ENCODE measurements at places on chromosomes 5 and 9.

DNA sequence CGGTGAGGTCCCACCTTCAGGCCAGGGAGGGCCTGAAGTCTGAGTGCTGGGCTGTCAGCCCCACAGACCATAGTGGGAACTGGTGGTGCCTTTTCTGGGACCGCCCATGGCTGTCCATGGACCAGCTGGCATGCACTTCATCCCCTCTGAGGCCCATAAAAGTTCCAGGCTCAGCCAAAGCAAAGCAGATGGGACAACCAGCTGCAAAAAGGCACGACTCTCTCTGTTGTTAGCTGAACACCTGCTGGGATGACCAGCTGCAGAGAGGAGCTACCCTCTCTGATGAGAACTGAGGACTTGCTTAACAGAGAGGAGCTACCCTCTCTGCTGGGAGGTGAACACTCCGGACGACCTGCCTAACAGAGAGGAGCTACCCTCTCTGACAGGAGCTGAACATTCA is 844.3 kb upstream of the DMAC1 start:
- no peak for DNase-seq

DNA sequence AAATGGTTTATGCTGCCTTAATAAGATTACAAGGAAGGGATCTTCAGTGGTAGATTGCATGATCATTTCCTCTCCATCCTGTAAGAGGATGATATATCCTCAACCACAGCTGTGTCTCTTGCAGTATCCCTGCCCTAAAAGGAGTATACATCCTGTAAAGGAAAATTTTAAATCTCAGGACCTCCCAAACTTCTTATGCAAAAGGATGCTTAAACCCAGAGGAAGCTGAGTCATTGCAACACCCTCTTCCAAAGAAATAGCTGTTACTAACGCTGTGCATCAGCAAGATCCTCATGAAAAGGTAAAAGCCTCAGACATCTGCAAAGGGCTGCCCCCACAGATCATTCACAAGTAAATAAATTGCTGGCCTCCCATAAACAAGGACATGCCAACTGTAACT is 599.0 kb downstream of the PRELID2 start:
- no peak for DNase-seq

DNA sequence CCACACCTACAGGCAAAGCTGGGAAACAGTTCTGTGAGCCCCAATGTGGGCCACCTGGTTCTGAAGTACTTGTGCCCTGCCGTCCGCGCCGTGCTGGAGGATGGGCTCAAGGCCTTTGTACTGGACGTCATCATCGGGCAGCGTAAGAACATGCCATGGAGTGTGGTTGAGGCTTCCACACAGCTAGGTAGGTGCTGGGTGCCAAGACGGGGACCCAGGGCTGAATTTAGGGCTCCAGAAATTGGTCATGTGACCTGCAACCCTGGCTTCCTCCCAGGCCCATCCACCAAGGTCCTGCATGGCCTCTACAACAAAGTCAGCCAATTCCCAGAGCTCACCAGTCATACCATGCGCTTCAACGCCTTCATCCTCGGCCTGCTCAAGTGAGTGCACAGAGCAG is 46.9 kb upstream of the TESK1 start:
- DNase-seq, result no peak

GRCh38 chr5:144960296-144960695 is 789.6 kb downstream of the KCTD16 start:
- no peak for DNase-seq

GRCh38 chr9:117616431-117616831 is 87.8 kb upstream of the TLR4 start:
- no peak for DNase-seq

- DNase-seq, result no peak
Measured at GRCh38 chr5:13524936-13525335, 419.6 kb downstream of the DNAH5 start.

- no peak for DNase-seq
Measured at GRCh38 chr9:124164811-124165210, 92.9 kb upstream of the NEK6 start.

- no peak for DNase-seq
Measured at GRCh38 chr9:6759185-6759977, 1.6 kb downstream of the KDM4C start.

- DNase-seq, result no peak
Measured at GRCh38 chr5:114858665-114859437, 310.9 kb downstream of the TRIM36 start.

- DNase-seq, result no peak
Measured at GRCh38 chr5:173178369-173178910, 34.1 kb downstream of the BNIP1 start.

- no peak for DNase-seq
Measured at GRCh38 chr5:133289686-133290367, 238.0 kb downstream of the HSPA4 start.

DNA sequence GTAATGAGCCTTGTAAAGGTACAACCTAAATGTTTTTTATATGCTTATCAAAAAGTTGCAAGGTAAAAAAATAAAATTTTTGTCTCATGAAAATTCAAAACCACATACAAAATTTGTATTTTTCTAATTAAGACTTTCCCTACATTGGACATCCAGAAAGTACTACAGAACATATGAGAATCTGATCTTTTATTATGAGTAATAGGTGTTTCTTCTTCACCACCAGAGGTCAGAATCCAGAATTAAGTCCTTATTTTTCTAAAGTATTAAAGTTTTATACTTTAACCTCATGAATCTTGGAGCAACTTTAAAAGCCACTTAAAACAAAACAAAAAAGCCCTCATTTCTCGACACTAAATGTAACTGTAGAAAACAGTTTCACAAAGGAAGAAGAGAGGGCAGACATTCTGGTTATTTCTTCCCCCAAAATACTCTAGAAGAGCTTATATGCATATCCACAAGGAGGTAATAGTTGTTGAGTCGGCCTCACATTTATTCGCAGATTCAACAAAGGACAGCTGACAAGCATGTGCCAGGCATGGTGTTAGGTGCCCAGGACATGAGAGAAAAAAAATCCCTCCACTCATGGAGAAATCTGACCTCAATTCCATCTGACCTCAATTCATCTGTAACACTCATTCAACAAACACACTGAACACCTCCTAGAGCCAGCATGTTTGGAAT is 69.3 kb downstream of the MLLT3 start:
- DNase-seq, result no peak

GRCh38 chr5:9707732-9708462 is 77.7 kb upstream of the TAS2R1 start:
- no peak for DNase-seq

DNA sequence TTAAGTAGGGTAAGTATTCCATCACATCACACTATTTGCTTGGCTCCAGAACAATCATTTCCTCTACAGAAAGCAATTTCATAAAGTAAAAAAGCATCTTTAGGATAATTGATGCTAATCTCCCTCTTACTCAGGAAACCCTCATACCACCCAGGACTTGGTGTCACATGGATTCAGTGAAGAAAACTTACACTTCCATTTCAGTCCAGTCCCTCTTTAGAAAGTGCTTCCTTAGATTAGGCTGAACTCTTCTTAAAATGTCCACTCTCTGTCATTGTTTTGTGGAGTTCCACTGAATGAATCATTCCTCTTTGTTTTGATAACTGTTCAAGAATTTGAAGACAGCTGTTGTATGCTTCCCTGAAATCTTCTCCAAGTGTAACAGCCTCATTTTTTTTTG is 144.0 kb upstream of the ZNF462 start:
- DNase-seq, result no peak

- no peak for DNase-seq
Measured at GRCh38 chr5:35285011-35285410, 54.7 kb upstream of the PRLR start.

DNA sequence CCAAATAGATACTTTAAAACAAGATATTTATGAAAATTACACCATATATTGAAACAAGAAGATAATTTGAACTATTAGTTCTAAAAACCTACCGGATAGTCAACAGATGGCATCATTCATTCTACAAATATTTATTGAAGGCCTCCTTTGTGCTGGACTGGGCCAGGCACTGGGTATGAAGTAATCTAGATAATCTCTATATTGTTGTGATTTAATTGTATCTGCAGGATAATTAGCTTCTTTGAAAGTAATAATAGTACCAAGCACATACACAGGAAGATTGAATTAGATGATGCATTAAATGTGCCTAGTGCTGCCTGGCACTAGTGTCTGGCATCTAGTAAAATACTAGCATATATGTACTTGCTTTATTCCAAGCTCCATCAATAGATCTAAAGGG is 735.2 kb upstream of the DMAC1 start:
- DNase-seq, result no peak

DNA sequence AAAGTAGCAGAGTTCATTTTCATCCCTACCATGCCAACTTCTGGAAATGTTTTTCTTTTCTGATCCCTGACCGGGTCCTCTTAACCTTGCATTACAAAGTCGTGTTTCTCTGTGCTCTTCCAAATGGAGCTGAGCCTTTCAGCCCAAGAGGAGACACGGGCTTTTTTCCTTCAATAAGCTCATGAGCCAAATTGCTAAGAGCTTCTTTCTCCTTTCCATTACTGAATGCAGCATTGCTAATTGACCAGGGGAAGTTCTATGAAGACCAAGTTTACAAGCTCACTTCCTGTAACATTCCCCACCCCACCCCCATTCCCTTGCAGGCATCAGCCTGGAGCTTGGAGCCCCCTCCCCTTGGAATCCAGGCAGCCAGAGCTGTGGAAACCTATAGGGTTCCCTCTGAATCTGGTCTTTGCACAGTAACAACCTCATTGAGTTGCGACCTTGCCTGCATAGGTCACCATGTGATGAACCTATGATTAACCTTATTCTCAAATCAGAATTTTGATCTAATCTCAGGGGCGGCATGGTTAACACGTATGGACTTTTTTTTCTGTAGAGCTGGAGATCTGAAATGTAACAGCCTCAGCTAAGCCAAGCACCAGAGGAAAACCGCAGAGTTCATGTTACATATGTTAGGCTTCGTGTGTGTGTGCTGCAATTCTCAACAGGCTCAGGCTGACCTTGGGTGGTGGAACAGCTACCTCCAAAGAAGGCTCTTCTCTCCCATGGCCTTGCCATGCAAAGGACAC is 395.7 kb upstream of the ZNF462 start:
- DNase-seq, result no peak

- DNase-seq, result no peak
Measured at GRCh38 chr9:121827251-121827967, 176.0 kb downstream of the DAB2IP start.

DNA sequence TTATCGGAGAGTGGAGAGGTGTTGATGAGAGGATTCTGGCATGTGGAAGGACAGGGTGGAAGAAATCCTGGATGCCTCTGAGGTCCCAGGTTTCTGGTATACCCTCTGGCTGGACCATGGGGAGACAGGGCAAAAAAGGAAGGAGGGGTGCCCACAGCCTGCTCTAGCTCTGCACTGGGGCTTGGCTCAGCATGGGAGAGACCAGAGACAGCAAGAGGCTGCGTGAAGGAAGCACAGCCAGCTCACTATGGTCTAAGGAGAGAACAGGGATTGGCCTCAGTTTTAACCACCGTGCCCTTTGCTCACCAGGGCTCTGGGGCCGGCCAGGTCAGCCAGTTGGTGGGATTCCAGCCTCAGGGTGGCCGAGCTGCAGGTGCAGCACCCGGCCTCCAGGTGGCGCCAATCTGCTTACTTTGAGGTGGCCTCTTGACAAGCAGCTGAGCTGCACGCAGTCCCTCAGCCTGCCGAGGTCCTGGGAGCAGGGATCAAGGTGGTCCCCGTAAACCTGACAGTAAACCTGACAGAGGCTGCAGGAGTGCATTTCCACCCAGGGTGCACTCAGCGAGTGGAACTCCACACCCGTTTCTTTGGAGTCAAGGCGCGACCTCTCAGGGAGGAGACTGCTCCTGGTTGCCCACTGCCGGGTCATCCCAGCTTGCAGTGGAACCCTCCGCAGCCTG is 25.0 kb upstream of the SPTLC1 start:
- peak; percentile 69 for DNase-seq

GRCh38 chr5:177388521-177389052 is 4.4 kb downstream of the SLC34A1 start:
- no peak for DNase-seq

DNA sequence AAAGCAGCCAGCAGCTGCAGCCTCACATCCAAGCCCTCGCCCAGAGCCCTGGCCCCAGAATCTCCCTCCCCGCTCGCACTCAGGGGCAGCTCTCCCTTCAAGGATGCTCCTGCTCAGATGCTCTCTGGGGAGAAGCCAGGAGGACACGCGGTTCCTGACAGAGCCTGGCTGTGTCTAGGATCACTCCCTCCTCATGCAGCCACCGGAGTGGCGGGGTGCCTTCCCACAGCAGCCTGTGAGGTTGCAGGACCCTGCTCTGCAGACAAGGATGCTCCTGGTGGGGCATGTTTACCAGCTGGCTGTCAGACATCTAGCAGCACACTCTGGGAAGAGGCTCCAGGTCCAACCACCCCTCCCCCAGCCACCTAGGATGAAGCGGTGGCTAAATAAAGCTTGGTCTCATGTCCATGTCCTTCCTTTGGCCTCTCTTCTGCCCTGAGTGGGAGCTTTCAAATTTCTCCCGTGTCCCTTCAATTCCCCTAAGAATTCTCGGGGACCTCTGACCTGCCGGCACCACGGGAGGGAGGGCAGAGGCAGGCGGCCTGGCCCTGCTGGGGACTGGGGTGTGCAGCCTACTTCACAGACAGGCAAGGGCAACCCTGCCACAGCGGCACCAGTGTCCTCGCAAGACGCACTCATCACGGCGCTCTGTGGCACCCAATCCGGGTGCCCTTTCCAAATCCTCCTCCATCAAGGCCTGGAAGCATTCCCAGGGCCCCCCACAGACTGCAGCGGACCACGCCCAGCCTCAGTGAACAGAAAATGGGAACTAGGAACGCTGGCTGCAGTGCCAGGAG is 88.3 kb upstream of the SARDH start:
- no peak for DNase-seq

DNA sequence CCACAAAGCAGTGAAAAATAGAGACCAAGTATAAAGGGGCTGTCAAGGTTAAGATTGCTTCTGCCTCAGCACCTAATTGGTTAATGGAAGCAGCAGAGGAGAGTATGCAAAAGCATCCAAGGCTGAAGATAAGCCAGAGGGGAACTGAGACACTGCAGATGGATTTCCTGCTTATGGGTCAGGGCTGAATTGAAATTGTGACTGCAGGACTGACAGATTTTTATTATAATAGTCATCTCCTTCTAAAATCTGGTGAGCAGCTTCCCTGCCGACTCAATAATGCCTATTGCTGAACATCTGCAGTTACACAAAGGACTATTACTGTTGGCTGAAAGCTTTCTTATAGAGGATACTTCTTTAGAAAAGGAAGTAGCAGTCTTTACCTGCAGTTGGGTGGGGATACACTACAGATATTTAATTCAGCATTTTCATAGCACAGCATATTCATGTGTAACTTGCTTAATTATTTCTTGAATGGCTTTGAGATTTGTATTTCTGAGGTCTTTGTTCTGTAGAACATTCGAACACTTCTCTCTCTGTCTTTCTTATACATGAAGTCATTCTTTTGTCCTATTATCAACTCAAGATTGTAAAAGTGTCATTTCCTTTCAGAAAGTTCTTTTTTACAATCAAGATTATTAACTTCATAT is 363.0 kb upstream of the RIOK2 start:
- DNase-seq, result no peak

DNA sequence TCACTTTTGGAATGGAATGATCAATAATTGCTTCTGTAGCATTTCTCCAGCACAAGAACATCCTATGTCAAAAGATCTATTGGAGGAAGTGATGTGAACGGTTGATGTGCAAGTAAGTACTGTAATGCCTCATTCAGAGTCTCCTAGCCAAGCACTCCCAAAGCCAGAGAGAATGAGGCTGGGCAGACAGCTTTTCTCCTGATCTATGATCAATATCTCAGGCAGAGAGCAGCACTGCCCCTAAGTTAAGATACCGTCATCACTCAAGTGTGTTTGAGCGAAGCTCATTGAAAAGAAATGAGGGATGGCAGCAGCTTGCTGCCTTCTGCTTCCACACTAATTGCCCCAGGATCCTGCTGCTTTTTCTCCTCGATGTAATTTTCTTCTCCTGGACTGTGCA is 324.1 kb upstream of the GRAMD2B start:
- DNase-seq, result no peak
